SJSA1 (cell line): ENCODE measurements at places on chromosomes 5 and 9. TPM values are rescaled to one million over a fixed set of nuclear protein-coding genes. Genes with fewer than 3 reads are reported as not detected.

GRCh38 chr9:1980387-1980786 is 34.8 kb upstream of the SMARCA2 start:
- no peak for DNase-seq

DNA sequence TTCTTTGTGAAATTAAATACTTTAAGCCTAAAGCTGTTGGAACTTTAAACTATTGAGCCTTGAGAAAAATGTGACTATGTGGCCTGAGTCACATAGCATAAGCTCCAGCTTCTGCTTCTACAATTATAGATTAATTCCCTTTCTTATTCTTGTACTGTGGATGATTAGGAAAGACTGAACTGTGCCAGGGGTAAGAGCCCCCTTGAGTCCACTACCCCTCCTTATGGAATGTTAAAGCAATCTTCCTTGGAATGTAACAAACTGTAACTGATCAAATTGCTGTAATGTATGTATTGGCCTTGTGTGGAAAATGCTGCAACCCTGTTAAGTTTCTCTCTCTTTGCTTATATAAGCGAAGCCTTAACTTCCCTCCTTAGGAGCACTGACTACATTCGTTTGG is 273.2 kb downstream of the FAM170A start:
- no peak for DNase-seq

TTF1 gene
- 9.9 and 11.3 TPM in 2 replicates for total RNA-seq

GRCh38 chr5:134494780-134495179 is 30.7 kb upstream of the JADE2 start:
- DNase-seq: no peak

DNA sequence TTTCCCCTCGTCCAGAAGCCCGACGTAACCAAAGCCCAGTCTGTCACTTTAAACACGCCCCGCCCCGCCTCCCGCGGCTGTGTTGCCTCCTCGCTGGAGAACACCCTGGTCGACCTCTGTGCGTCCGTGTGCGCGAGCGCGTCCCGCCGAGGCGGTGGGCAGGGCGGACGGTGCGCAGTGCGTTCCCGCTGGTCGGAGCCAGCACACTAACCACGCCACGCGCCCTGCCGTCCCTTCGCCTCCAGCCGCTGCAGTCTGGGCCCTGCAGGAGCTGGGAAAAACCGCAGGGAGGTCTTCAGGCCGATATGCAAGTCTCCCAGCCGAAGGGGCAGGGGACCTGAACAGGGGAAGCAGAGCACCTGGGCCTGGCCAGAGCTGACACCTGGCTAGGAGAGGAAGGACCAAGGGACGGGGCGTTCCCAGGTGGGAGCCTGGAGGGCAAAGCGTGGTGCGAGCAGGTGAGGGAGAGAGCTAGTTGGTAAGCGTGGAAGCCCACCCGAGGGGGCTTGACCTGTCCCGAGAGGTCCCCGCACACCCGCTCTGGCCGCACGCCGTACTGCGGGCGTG is 1.3 kb upstream of the PHPT1 start:
- DNase-seq: peak; percentile 65

LCN10 gene
- not detected in 2 replicates for total RNA-seq

DNA sequence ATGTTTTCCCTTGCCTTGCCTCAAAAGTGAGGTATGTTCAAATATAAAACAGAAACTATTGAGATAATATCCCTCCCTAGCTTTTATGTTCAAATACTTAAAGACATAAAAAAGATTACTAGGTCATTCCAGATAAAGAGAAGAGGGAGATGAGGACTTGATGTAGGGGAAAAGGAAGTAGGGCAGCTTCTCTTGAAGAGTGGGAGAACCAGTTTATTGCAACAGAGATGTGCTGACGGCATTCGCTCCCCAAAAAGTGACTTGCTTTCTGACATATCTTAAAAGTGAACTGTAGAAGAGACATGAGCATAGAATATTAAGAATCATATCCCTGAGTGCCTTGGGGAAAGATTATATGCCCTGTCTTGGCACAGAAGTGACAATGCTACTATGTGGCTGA is 330.2 kb upstream of the NREP start:
- DNase-seq: no peak

- DNase-seq: no peak
Observed at GRCh38 chr9:72396247-72397091, 31.5 kb upstream of the ZFAND5 start.

INSL6 gene
- not detected in 2 replicates for total RNA-seq

- no peak for DNase-seq
Observed at GRCh38 chr5:13814301-13814700, 130.2 kb downstream of the DNAH5 start.
